ENCODE measurements at places on chromosomes 6 and 20.
A peak's percentile ranks its signal among the peaks of the same experiment; 100 is the strongest.

DNA sequence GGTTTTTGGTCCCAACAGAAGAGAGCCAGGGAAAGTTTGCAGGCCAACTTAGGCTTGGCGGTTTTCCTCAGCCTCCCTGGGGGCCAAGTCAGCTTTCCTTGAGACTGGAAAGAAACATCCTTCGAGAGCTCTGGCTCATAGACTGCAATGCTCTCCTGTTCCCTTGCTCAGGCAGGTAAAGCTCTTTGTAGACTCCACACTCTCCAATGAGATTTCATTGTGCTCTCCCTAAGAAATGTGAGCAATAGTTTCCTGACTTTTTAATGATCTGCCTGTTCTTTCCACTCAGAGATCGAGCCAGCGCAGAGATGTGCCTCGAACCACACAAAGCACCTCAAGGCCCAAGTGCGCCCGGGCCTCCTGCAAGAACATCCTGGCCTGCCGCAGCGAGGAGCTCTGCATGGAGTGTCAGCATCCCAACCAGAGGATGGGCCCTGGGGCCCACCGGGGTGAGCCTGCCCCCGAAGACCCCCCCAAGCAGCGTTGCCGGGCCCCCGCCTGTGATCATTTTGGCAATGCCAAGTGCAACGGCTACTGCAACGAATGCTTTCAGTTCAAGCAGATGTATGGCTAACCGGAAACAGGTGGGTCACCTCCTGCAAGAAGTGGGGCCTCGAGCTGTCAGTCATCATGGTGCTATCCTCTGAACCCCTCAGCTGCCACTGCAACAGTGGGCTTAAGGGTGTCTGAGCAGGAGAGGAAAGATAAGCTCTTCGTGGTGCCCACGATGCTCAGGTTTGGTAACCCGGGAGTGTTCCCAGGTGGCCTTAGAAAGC lies 13.9 kb downstream of the TNFAIP3 start:
- no peak for DNase-seq

GRCh38 chr6:6393069-6393529 lies 72.6 kb upstream of the F13A1 start:
- DNase-seq = no peak

DNA sequence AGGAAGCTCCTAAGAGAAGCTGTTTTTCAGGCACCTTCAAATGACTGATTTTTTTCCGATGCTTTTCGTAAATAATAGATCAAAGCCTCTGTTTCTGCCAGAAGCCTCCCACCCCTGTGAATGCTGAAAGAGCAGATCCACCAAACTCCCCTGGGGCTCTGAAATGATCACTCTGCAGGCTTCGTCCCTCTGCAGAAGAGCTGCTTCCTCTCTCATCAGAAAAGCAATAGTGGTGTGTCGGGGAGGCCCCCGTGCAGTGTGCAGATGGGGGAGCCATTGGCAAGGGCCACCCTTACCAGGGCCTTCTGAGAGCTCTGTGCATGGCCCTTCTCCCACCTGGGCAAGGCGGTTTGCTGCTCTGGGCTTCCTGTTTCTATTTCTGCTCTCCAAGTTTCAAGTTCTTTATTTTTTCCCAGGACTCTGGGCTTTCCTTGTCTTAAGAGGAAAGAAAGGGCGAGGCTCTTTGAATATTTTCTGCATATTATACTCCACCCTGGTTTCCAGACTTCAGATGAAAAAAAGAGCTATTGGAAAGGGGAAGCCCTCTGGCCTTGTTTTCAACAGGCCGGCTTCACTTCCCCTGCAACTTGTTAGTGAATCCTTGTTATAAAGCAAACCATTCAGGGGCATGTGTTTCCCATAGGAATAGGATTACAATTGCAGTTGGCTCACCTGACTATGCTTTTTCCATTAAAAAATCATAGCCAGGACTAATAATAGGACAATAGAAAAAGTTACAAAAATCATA lies 155.2 kb downstream of the TTLL2 start:
- DNase-seq = no peak

DNA sequence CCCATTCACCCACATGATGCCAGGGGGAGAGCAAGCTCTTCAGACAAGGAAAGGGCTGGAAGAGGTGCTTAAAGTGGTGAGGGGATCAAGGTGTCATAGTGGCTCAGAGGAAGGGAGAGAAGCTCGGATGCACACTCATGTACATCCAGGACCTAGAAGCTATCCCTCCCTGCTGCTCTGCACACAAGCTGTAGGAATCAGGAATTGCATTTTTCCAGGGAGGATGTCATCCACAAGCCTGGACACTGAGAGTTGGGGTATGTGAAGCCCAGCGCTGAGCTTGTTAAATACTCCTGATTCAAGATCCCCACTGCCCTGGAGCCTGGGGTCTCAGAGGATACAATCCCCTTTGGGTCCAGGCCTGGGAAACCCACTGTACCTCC lies 85.8 kb upstream of the CCDC167 start:
- DNase-seq = no peak

GRCh38 chr20:40811660-40812414 lies 122.8 kb upstream of the MAFB start:
- no peak for DNase-seq

- no peak for DNase-seq
Measured at GRCh38 chr20:45440424-45440823, 24.5 kb downstream of the PIGT start.

GRCh38 chr6:122735582-122735981 lies 43.9 kb upstream of the FABP7 start:
- no peak for DNase-seq

DNA sequence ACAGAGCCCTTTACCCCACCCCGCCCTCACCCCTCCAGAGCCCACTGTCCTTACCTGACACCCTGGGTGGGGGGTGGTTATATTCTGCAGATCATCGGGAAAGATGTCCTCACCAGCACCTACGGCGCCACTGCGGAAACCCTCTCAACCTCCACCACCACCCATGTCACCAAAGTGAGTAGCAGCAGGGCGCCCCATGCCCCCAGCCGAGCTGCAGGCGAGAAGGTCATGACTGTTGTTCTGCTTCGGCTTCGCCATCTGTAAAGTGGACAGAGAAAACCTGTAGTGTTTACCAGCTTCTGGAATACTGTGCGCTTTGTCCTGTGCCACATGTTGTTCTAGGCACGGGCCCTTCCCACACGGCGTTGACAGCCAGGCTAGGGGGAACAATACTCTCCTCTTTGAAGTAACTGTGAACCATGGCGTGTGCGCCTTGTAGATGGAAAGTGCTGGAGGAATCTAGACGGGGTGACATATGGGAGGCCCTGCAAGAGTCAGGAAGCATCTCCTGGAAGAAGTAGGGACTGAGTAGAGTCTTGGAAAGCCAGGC lies 16.5 kb upstream of the AAR2 start:
- peak; percentile 21 for DNase-seq

GRCh38 chr6:137165375-137166246 lies 7.8 kb downstream of the IL22RA2 start:
- DNase-seq = no peak

- no peak for DNase-seq
Measured at GRCh38 chr20:6665621-6666355, 101.7 kb upstream of the BMP2 start.

GRCh38 chr6:10082385-10082784 lies 332.5 kb downstream of the TFAP2A start:
- DNase-seq = no peak

DNA sequence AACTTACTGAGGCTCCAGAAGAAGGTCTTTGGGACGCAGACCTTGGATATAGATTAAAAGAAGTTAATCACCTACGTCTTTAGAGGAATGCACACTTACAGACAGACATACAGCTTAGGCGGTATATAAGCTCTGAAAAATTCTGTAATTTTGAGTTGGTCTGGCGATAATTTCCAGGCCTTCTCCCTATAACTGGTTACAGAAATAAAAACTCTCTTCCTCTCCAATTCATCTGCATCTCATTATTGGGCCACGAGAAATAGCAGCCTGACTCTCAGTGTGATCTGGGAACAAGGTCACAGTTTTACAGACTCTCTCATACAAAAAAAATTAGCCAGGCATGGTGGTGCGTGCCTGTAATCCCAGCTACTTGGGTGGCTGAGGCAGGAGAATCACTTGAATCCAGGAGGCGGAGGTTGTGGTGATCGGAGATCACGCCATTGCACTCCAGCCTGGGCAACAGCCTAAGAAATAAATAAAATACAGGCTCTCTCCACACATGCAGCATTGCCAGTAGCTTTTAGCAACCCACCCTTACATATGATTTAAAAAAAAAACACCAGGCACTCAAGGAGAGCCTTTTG lies 4.7 kb downstream of the ZBTB24 start:
- DNase-seq = no peak

GRCh38 chr6:3045777-3046176 lies 22.5 kb upstream of the RIPK1 start:
- no peak for DNase-seq

GRCh38 chr6:125558241-125558843 lies 191.1 kb upstream of the HEY2 start:
- no peak for DNase-seq

DNA sequence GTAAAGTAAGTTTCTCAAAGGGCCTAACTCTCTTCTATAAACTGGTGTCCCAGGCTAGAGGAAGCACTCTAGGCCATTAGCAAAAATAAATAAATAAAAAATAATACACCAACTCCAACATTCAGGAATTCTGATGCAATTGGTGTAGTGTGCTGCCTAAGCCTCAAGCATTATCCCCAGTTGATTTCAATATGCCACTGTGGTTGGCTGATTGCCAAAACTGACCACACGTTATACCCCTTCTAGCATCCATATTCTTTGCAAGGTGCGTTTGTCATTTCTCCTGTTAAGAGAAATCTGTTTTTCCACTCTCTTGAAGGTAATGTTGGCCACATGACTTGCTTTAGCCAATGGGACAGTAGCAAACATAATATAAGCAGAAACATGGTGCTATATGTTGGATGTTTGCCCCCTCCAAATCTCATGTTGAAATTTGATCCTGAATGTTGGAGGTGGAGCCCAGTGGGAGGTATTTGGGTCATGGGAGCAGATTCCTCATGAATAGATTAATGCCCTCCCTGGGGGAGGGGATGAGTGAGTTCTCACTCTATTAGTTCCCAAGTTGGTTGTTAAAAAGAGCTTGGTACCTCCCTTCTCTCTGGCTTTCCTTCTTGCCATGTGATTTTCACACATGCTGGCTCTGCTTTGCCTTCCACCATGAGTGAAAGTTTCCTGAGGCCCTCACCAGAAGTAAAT lies 71.9 kb upstream of the PLCB4 start:
- DNase-seq = no peak

GRCh38 chr6:158313989-158314388 lies 1.7 kb downstream of the TULP4 start:
- no peak for DNase-seq

DNA sequence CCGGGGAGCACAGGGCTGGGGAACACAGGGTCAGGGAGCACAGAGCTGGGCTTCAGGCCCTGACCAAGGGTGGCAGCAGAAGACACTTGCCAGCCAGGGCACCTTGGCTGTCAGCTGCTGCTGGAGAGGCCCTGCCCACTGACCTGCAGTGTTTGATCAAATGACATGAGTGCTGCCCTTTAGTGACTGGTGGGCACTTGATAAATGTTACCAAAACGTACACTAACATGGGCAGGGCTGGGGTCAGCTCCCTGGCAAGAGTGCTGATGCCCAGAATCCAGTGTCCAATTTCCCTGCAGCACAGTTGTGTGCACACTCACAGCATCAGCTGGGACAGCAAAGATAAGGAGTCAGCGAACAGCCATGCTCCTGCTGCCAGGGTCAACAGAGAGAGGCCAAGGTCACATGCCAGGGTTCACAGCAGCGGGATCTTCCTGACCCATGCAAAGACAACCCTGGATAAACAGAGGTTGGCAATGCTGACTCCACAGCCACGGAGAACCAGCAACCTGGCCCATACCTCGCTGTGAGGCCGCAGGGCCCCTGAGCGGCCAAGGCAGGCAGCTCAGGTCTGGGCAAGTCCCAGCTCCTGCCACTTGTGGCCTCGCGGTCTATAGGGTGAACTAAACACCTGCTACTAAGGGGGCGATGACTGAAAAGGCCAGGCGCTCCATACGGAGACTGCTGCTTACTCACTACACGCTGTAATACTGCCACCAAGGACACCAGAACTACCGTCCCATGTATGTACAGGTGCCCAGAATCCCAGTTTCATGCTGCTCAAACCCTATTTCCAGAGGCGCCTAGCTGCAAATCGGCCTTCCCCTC lies 46.3 kb downstream of the NINL start:
- DNase-seq = no peak

DNA sequence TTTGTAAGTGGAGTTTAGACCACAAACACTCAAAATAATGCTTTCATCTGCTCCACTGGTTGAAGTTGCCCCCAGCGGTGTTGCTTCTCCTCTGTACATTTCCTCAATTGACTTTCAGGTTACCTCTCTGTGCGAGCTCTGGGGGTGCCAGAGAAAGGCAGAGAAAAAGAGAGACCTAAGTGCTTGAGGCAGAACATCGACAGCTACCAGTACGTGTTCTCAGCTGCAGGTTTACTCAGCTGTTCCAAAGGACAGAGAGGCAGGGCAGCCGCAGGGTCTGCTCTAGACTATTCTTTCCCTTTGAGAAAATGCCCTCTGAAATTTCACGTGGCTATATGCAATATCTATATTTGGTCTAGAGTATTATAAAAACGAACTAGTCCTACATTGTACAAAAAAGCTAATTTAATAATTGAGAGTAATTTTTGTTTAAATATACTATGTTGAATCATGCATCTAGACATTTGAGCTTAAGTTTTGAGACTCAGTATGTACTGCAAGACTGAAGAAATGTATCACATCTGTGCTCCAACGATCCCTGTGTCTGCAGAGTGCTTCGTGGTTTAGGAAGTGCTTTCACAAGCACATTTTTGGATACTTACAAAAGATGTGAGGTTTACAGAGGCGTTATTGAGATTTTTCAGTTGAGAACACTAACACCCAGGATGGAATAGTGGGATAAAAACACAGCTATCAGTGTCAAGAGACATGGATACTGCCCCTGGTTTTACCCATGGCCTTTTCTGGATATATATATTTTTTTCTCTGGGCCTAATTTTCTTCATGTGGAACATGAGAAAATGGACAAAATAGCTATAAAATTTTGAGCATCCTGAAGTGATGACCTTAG lies 453.6 kb upstream of the FLRT3 start:
- DNase-seq = no peak

DNA sequence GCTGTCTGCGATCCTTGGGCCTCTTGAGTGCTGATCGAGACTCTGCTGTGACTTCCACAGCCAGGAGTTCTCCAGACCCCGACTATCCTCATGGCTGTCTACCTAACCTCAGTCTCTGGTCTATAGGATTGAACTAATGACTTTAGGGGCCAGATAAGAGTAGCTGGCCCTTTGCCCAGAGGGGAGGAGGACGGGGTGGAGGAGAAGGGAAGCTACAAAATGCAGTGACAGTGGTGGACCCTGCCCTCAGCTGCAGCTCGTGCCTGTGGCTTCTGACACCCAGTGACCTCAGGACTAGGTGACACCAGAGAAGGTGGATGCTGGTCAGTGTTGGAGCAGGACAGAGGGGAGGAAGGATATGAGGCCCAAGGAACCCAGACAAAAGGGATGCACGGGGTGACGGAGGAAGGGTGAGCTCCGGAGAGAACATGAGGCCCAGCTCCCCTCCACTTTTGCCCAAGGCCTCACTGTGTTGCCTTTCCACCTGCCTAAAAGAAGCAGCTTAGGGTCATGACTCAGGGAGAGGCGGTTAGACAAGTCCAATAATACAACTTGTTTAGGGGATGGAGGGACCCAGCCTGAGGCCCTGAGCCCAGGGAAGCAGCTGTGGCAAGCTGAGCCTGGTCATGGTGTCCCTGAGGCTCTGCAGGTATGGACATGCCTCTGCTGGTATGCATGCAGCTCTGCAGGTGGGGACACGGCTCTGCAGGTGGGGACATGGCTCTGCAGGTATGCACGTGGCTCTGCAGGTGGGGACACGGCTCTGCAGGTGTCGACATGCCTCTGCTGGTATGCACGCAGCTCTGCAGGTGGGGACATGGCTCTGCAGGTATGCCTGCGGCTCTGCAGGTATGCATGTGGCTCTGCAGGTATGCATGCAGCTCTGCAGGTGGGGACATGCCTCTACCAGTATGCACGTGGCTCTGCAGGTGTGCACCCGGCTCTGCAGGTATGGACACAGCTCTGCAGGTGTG lies 67.7 kb downstream of the SYNJ2 start:
- DNase-seq = no peak

Measured in caudate nucleus (tissue), 63 donors.